ENCODE measurements at places on chromosomes 4 and X.

DNA sequence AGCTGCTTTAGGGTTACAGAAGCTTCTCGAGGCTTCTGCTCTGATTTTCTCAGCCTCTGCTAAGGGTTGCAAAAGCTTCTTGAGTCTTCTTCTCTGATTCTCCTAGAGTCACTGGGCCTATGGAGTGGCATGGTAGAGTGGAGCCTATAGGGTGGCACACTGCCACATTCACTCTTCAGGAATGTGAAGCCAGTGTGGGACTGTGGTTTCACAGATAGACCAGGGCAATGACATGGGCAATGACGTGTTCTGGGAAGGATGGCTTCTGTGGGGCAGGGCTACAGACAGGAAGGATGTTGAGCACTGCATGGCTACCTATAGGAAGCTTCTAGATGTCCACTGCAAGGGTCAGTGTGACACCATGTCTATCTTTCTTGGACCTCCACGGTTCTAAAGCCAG lies 11.0 kb upstream of the MAMLD1 start:
- DNase-seq = no peak

DNA sequence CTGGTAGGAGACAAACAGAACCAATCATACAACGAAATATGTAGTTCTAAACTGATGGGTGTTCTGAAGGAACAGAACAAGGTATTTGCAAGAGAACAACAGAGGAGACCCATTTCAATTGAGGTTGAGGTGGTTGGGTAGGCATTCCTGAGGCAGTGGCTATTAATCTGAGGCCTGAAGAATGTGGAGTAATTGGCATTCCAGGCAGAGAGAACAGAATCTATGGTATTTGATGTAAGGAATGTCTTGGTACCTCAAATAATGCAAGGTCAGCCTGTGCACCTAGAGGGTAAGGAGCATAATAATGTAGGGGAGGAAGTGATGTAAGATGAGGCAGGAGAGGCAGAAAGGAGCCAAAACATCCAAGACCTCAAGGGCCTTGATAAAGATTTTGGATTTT lies 109.5 kb upstream of the TEX13C start:
- DNase-seq = no peak

GRCh38 chr4:42817913-42818312 lies 74.6 kb upstream of the GRXCR1 start:
- no peak for DNase-seq

DNA sequence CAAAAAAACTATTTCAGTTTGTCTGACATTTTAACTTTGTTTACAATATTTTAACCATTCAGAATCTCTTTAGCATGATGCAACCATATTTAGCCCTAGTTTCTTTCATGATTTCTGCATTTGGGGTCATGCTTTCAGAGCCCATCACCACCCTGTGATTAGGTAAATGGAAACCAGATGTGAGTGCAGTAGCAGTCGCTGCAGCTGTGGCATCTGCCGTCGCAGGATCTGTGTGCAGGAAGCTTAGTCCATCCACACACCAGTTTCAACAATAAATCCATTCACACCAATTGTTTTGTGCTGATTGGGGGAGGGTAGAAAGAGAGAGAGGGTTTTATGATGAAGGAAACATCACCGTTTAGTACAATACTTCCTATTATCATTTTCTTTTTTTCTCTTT lies 130.5 kb downstream of the CPEB2 start:
- DNase-seq = no peak

DNA sequence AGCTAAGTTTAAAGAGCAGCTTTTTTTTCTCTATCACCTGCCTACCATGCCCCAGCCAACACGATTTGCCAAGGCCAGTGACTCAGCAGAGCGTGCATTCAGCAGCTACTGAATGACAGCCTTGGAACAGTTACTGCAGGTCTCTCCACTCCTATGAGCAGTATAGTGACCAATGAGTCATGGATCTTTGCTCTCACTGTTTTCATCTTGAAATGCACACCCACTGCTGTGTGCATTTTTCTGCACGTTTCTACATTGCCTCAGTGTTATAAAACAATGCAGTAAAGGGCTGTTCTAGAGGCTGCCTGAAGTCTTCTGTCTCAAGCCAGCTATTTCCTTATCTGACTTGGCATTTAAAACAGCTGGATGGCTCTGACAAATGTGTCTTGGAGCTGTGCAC lies 66.0 kb upstream of the C4orf54 start:
- DNase-seq = peak; percentile 94

- DNase-seq = no peak
Observed at GRCh38 chrX:133745349-133745748, 240.0 kb downstream of the GPC3 start.

- no peak for DNase-seq
Observed at GRCh38 chr4:80026100-80026499, 46.9 kb downstream of the ANTXR2 start.

GRCh38 chrX:106397788-106398538 lies 213.8 kb upstream of the RADX start:
- DNase-seq = no peak

GRCh38 chr4:100430451-100430850 lies 87.4 kb downstream of the EMCN start:
- no peak for DNase-seq

DNA sequence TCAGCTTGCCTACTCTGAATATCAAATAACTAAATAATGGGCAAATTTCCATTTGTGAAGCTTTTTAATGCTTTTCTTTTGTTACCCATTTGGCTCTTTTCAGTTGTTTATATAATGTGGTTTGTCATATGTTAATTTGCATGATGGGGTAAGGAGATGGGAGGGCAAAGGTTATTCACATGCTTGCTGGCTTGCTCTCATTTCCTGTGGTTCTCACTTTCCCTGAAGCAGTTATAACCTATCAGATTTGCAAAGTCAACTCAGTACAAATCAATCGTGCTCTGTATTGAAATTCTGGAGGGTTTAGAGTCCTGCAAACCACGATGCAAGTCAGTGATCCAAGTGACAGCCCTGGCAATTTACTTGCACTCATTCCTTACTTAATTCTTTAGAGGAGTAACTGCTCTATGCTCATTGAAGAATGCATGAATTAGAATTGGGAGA lies 711.2 kb downstream of the ADGRL3 start:
- no peak for DNase-seq

GRCh38 chrX:107935200-107935599 lies 47.0 kb downstream of the TEX13B start:
- peak; percentile 74 for DNase-seq

DNA sequence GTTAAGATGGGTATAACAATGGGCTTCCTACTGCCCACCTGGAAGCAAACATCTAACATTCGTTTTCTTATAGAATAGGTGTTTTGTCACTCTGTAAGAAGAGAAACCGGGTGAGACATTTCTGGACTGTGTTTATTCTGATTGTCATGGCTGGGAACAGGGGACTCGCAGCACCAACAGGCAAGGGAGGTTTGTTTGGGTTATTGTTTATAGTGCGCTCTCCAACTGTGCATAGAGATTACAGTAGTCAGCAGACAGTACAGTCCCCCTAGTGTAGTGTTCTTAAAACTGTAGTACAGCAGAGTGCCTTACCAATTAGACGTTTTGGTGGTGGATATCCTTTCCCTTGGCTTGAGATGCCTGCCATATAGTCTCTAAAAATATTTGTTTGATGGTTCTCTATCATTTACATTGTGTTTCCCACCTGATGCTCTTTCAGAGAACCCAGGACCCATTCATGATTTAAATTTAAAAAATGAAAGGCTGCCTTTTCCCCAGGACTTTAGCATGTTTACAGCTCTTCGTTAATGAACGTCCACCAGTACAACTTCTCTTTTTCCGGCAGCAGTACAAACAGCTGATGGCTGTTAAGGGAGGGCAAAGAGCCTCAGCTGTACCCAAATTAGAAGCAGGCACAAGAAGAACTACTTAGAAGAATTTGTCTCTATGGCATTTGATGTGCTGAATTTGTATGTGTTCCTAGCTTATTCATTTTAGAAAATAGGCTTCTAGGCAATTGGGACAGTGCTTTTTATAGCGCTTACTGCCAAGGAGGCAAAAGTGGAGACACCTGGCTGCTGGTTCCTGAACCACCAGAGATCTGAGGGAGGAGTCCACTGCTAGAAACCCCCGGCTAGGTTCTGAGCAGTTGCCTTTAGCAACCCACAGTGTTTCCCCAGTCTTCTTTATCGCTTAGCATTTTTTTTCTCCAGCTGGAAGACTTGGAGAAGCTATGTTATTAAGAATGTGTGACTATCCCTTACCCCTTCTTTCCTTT lies 1.0 kb upstream of the RNF150 start:
- no peak for DNase-seq

DNA sequence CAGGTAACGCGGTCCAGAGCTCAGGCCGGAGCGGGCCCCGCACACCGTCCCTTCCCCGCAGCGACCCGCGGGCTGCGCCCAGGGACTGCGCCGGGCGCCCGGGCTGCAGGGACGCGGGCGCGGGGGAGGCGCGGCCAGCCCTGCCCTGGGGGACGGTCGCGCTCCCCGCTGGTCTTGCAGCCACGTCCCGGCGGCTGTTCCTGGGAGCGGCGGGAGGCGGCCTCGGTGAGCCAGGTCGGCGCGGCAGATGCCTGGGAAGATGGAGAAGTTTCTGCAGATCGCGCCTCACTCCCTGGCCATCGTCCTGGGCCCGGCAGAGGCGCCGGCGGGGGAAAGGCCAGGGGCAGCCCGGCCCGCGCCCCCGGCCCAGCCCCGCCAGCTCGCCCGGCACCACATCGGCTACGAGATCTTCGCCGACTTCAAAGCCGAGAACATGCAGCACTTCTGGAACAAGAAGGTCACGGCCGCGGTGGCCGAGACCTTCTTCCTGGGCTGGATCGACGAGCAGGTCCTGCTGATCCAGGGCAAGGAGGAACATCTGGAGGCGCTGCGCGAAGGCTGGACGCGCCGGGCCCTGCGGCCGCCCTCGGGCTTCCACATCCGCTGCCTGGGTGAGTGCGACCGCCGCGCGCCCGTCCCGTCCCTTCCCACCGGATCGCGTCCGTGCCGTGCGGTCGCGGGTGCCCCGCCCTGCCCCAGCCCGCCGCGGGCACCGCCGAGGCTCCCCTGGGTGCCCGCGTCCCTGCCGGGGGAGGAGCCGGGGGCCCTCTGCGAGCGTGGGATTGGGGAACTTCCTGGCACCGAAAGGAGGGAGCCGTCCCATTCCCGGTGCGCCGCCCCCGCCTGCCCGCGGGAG lies 107.4 kb upstream of the STOX2 start:
- DNase-seq = no peak

GRCh38 chr4:2805712-2806389 lies 13.0 kb downstream of the SH3BP2 start:
- DNase-seq = no peak

GRCh38 chr4:82216219-82216618 lies 157.6 kb downstream of the HNRNPD start:
- no peak for DNase-seq

GRCh38 chr4:58636381-58636780 lies 1526.2 kb upstream of the IGFBP7 start:
- no peak for DNase-seq

All from retinal pigment epithelial cell (primary cell).